ENCODE measurements at places on chromosomes 7 and 10.

DNA sequence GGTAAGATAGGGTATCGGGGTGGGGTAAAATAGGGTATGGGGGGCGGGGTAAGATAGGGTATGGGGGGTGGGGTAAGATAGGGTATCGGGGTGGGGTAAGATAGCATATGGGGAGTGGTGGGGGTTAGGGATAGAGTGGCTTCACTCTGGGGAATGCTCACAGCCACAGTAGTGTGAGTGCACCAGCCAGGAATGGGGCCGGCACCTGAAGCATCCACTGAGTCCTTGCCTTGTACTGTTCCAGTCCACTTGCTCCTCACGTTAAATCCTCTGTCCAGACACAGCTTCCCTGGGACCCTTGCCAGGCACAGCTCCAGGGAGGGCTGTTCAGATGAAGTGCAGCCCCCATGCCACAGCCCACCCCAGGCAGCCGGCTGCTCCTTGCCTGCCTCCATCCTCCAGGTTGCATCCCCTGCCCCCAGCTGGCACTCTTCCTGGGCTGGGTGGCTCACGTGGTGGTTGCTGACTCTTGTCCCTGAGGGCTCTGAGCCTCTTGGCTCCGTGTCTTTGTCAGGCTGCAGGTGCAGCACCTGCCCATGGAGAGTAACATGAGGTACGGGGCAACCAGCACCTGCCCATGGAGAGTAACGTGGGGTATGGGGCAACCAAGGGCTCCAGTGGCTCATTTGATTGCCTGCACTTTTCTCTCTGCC is 268.4 kb downstream of the TCERG1L start:
- DNase-seq: no peak

- DNase-seq: peak; percentile 79
Measured at GRCh38 chr7:35801392-35802101, 690 bp downstream of the SEPTIN7 start.

DNA sequence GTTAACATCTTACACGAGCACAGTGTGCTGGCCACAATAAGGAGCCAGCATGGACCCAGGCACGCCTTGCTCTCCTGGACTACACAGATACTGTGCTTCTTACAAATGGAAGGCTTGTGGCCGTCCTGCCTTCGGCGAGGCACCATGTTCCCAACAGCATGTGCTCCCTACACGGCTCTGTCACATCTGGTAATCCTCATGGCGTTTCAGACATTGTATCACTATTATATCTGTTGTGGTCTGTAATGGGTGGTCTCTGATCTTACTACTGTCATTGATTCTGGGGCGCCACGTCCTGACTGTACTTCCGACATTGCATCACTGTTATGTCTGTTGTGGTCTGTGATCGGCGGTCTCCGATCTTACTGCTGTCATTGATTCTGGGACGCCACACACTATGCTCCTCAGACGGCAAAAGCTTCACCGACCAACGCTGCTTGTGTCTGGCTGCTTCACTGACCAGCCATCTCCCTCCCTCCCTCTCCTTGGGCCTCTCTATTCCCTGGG is 195.4 kb downstream of the MAD1L1 start:
- peak; percentile 15 for DNase-seq

DNA sequence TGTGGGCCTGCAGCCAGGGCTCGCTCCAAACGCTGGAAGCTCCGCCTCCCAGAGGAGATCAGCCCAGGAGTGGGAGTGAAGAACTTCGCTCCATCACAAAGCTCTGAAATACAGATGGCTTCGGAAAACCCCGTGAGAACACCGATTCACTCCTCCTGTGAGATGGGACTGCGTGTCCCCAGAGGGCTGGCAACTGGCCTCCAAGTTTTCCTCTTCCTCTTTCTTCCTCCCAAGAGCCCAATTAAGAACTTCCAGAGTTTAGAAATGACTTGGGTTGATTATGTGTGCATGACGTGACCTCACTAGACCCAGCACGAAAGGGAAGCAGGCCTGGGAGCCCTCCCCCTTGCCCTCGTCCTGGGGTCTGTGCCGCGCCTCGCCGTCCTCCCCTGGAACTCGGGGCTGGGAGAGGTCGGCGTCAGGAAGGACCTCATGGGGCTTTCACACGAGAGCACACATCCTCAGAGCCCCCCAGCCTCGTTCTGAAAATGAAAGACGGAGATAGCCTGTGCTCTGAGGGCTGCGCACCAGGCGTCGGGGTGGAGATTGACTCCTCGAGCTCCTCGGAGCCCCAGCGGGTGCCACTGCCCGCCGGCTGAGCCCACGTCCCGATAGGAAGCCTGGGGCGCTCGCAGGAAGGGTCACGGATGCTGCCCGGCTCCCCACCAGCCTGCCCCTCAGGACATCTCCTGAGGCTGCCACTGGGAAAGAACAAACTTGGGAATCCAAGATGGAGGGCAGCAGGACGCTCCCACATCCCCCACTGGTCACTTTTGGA is 37.8 kb downstream of the PTPRN2 start:
- DNase-seq: no peak

- no peak for DNase-seq
Measured at GRCh38 chr10:102620591-102621442, 23.5 kb upstream of the TRIM8 start.

DNA sequence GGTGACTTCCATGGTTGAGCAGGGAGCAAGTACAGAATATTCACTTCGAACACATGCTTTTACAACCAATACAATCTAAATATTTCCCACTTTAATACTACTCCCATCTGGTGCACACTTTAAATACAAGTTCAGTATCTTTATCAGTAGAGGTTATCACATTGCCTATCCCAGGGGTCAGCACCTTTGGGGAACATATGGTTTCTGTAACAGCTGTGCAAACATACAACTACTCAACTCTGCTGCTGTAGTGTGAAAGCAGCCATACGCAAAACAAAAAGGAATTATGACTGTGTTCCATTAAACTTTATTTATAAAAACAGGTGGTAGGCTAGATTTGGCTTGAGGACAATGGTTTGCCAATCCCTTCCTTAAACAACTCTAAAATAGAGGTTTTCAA is 157.5 kb downstream of the XPNPEP1 start:
- DNase-seq: no peak

Measured in CD4-positive, alpha-beta memory T cell (primary cell).